Airway epithelial cell (primary cell): ENCODE measurements at places on chromosomes 11 and 22. TPM values are rescaled to one million over a fixed set of nuclear protein-coding genes. Genes with fewer than 3 reads are reported as not detected.

The PAMR1 gene
- 3.8 and 4.5 TPM in 2 replicates for total RNA-seq

The CD3E gene
- total RNA-seq = not detected in 2 replicates

The FIBIN gene
- 1.3 and 1.4 TPM in 2 replicates for total RNA-seq

The CHEK2 gene
- total RNA-seq = 19.4 and 22.2 TPM in 2 replicates

The SULT4A1 gene
- total RNA-seq = 0.09 and 0.21 TPM in 2 replicates

The APOBEC3A gene
- 0.49 TPM in 1 of 2 replicates, not detected in the other for total RNA-seq
